ENCODE measurements at places on chromosomes 16 and 17. TPM values are rescaled to one million over a fixed set of nuclear protein-coding genes. Genes with fewer than 3 reads are reported as not detected.

Gene TBC1D3K
- total RNA-seq = 0.12 TPM

GRCh38 chr17:69450918-69451317 lies 36.4 kb downstream of the MAP2K6 start:
- no peak for DNase-seq

DNA sequence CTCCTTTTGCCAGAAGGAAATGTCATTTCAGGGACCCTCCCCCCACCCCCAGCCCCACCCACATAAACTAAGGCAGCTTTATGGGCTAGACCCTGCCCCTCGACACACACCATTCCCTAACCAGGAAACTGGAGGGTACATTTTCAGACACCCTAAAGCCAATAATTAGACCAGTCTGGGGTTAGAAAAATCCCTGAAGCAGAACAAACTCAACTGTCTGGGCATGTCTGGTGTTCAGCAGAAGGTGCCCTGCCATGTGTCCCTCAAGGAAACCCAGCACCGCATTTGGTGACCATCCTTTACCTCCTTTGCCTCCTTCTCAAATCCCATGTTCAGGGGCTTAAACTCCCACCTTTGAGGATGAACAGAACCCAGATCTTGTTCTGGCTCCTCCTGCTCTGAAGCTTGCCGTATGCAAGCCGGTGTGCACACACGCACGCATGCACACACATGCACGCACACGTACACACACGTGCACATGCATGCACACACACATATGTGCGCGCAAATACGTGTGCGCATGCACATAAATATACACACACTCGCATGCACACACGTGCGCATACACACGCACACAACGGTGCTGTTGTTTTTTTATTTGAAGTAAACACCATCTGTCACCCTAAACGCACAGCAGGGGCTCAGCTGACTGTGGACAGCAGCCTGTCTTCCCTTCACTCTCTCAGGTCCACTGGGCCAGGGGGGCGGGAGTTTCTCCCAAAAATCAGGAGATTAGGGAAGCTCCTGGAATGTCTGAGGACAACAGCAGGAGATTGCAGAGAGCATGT lies 156.8 kb upstream of the TNRC6C start:
- no peak for DNase-seq

- DNase-seq = peak; percentile 6
Measured at GRCh38 chr16:83271970-83272575, 535.7 kb upstream of the HSBP1 start.

GRCh38 chr16:11217651-11218603 lies 38.1 kb downstream of the SOCS1 start:
- DNase-seq = no peak

DNA sequence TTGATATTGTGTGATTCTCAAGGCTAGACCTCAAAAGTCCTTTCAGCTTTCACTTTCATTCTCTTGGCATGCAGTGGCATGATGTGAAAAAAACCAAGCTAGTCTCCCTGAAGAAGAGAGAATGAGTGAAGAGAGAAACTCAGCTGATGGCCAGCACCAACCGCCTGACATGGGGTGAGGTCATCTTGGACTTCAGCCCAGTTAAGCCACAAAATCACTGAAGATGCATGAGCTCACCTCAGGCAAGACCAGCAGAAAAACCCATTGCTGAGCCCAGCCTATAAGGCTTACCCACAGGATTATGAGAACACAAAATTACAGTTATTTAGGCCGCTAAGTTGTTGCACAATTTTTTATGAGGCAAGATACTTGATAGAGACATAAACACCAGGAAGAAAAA lies 496.5 kb downstream of the TOX3 start:
- no peak for DNase-seq

Data from HFFc6 (cell line).